GM13976 (cell line): ENCODE measurements at places on chromosomes 13 and 19.

GRCh38 chr13:80824229-80824628 is 483.3 kb upstream of the SPRY2 start:
- no peak for DNase-seq

DNA sequence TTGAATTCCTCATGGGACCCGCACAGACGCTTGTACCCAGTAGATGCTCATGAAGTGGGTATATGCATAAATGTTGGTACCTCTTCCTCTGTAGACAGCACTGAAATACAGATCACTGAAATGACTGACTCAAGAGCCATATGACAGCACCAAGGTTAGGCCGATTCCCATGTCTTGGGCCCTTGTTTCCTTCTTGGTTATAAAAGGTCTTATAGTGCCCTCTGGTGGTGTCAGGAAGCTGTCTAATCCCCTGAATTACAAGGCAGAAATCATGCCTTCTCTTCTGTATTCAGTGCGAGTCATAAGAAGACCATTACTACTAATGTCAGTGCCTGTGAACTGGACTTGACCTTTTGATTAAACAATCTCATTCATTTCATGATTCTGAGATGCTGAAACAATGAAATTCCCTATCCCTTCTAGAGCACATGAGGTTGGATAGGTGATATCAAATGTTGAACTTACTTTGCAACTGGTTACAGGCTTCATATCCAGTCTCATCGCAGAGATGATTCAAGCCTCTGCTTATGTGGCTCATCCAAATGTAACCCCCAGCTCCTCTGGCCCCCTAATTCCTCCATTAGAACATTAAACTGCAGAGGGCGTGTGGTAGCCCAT is 59.7 kb downstream of the SPATA13 start:
- DNase-seq, result peak; percentile 69

- DNase-seq, result no peak
These were observed 114.6 kb upstream of the ZNF91 start for GRCh38 chr19:23509686-23510450.

- no peak for DNase-seq
These were observed 32.2 kb downstream of the CNMD start for GRCh38 chr13:52707375-52707774.

- DNase-seq, result peak; percentile 1
These were observed 14.1 kb upstream of the SPACA7 start for GRCh38 chr13:112362021-112362420.

GRCh38 chr13:47594833-47595232 is 406.2 kb downstream of the SUCLA2 start:
- no peak for DNase-seq

GRCh38 chr19:41218615-41219507 is at the start of gene AXL:
TSS of gene AXL (plus strand) at chr19:41219223. CDS start at chr19:41219393, 170 bp downstream.
- DNase-seq, result no peak

GRCh38 chr19:3146677-3147100 is 10.9 kb downstream of the GNA15 start:
- peak; percentile 64 for DNase-seq

DNA sequence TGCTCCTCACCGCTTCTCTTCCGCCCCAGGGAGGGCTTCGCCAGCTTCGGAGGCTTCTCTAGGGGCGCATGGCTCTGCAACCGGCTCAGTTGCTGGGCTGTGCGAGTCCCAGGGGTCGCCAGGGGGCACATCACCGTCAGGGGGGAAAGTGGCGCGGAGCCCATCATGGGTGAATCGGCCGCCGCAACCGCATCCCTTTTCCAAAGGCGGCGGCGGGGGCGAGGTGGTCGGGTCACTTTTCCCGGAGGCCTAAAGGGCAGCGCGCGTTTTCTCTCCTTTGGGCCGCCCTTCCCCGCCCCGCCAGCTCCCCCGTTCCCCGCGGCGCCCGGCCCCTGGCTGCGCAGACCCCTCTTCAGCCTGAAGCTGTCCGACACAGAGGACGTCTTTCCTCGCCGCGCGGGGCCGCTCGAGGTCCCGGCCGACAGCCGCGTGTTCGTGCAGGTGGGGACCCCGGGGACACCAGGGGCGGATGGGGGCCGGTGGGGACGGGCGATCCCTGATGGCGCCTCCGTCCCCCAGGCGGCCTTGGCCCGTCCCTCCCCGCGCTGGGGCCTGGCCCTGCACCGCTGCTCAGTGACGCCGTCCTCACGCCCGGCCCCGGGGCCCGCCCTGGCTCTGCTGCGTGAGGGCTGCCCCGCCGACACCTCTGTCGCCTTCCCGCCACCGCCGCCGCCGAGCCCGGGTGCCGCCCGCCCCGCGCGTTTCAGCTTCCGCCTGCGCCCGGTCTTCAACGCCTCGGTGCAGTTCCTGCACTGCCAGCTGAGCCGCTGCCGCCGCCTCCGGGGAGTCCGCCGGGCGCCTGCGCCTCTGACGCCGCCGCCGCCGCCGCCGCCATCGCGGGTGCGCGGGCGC is 1.7 kb downstream of the TGFBR3L start:
- DNase-seq, result peak; percentile 60

- no peak for DNase-seq
These were observed 9.9 kb upstream of the RCBTB2 start for GRCh38 chr13:48542581-48543341.

- DNase-seq, result no peak
These were observed 14.8 kb upstream of the DNAJC15 start for GRCh38 chr13:43008596-43008995.

- DNase-seq, result no peak
These were observed 97.3 kb downstream of the AKAP11 start for GRCh38 chr13:42369071-42369797.
